ENCODE measurements at places on chromosomes 5 and 9.

DNA sequence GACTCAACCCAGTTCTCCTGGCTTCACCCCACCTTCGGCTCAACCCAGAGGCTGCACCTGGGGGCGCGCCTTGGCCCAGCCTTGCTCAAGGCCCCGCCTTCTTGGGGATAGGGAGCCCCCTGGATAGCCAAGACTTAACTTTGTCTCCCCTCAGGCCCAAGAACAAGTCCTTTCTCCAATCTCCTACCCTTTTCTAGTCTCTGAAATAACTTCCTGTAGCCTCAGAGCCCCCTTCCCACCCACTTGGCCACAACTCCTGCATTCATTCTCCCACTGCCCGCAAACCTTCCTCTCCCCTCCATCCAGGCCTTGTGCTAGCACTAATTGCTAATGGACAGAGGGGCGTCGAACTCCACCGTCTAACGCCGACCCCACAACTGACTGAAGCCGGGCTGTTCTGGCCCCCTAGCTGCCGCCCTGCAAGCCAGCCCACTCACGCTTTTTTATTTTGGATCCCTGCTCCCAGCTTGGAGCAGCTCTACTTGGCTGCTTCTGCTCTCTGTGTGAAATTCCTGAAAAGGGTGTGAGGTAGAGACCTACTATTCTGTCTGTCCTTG is 579 bp upstream of the ASTN2 start:
- no peak for DNase-seq

GRCh38 chr9:23153058-23153457 is 673.0 kb downstream of the ELAVL2 start:
- no peak for DNase-seq

DNA sequence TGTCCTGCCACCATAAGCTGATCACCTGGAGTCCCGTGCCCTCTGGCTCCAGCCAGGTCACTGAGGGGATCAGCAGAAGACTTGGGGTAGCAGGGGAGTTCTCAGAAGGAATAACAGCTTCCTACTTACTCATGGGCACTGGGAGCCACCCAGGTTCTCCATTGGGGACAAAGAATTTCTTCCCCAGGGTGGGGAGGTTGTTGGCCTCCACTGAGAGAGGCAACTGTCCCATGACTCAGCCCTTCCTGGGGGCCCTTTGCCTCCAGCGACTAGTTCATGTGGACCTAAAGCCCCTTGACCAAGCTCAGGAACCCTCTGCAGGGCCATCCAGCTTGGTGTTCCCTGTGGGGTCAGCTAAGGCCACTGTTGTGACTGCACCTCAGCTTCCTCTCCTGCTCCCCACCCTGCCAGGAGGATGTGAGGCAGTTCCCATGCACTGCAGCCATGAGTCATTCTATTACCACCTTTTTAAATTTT is 175.0 kb downstream of the AUH start:
- peak; percentile 89 for DNase-seq

- DNase-seq = no peak
Observed at GRCh38 chr9:38333047-38333446, 59.5 kb upstream of the ALDH1B1 start.

GRCh38 chr9:72930828-72931227 is 22.0 kb downstream of the ALDH1A1 start:
- DNase-seq = no peak

DNA sequence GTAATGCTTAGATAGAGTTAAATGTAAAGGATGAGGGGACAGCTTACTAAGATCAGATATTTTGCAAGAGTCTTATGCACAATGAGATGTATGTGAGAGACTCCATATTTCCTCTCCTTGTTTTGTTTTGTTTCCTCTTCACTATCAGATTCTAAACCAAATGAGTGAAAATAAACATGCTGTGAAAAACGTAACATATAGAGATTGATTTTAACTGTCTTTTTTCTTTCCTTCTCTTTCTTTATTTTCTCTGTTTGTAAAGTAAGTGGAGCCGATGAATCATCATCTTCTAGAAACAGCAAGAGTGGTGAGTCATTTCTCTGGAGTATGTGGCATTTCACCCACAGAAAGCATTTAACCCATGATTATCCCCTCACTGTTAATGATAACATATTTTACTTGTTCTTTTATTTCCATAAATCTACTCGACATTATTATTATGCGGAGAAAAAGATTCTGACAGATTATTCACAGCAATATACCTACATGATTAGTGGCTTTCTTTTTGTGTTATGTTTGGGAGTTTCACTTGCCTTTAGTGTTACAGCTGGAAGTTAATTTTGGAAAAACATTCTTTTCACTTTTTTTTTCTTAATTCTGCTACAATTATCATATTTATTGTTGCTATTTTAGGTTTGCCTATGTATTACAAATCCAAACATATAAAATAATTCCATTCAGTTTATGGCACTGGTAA is 2.1 kb upstream of the ANXA1 start:
- no peak for DNase-seq

GRCh38 chr9:26579056-26579455 is 313.5 kb downstream of the CAAP1 start:
- no peak for DNase-seq

GRCh38 chr5:9265441-9266287 is 280.2 kb downstream of the SEMA5A start:
- DNase-seq = no peak

- DNase-seq = no peak
Observed at GRCh38 chr5:173793648-173794548, 94.3 kb upstream of the CPEB4 start.

DNA sequence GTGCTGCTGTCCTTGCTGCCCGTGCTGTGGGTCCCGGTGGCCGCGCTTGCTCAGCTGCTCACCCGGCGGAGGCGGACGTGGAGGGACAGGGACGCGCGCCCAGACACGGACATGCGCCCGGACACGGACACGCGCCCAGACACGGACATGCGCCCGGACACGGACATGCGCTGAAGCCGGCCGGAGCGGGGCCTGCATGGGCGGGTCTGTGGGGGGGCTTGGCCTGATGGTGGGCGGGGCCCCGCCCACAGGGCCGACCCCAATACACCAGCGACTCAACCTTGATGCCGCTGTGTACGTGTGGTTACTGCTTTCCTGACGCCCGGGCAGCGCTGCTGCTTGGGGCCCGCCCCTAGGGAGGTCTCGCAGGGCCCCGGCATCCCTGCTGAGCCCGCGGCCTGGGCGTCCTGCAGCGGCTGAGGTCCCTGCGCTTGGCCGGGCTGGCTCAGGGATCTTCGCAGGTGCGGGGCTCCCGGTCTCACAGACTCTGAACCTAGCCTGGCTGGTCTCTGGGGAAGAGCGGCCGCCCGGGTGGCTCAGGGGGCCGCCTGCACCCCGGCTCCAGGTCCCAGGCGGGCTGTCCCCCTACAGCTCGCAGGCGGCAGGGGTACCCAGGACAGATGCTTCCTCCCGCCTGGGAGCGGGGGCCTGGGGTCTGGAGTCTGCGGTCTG is 20.9 kb downstream of the SLC6A18 start:
- no peak for DNase-seq

DNA sequence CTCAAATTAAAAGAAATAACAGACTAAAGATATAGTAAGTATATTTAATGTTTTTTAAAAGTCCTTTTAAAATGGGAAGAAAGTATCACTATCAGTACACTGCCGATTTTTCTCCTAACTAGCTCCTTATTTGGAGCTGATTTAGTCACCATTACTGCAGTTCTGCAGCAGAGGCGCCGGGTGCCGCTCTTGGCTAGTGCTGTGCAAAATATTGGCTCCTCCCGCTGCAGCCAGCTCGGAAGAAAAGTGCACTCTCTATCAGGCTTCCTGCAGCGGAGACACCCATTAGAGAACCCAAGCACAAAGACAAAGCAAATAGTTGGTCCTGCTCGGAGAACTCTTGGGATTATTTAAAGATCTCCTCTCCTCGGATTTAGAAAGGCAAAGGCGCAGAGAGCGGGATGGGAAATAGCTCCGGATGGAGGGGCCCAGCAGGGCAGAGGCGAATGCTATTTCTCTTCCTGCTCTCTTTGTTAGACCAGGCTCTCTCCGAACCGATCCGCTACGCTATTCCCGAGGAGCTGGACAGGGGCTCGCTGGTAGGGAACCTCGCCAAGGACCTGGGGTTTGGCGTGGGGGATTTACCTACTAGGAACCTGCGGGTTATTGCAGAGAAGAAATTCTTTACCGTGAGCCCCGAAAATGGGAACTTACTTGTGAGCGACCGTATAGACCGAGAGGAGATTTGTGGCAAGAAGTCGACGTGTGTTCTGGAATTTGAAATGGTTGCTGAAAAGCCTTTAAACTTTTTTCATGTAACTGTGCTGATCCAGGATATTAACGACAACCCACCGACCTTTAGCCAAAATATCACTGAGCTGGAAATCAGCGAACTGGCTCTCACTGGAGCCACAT is at the start of gene PCDHGB3:
Gene PCDHGB3 (plus strand): TSS at position 249 of the 855 bp plus-strand sequence. CDS start 153 bp downstream, at position 402.
- DNase-seq = no peak

GRCh38 chr9:114721491-114722079 is 39.6 kb upstream of the TEX48 start:
- no peak for DNase-seq

DNA sequence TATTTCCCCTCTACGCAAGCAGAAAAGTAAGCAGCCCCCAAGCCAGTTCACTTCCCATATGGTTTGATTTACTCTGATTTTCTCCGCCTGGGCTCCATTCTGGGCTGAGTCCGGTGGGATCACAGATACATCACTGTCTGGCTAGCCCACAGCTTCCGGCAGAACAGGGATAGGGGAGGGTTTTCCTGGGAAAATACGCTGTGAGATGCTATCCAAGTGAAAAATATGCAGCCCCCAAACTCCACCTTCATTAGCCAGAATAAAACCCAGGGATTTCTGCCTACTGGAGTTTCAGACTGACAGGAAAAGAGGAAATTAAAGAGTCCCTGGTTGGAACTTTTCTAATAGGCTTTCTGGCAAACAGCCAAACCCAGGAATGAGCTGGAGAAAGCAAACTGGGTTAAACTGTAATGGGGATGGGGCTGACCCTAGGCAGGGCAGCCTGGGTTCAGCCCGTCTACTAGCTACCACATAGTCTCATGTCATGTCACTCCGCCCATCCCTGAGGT is 16.9 kb upstream of the NIPAL4 start:
- no peak for DNase-seq

DNA sequence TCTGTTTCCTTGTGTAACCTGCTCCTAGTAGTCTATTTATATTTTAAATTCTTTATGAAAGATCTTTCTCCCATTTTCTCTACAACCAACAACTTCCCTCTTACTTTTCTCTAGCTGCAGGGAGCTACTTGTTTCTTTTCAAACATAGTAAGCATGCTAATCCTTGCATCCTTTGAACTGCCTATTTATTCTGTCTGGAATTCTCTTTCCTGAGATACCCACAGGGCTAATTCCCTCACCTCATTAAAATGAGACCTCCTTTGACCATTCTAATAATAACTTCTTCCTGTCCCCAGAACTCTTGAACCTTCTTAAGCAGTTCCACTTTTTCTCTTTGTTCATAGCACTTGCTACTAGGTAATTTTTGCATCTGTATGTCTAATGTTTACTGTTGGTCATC is 620.6 kb upstream of the CDH18 start:
- DNase-seq = no peak

- no peak for DNase-seq
Observed at GRCh38 chr9:135480071-135480939, 723 bp downstream of the PPP1R26 start.

DNA sequence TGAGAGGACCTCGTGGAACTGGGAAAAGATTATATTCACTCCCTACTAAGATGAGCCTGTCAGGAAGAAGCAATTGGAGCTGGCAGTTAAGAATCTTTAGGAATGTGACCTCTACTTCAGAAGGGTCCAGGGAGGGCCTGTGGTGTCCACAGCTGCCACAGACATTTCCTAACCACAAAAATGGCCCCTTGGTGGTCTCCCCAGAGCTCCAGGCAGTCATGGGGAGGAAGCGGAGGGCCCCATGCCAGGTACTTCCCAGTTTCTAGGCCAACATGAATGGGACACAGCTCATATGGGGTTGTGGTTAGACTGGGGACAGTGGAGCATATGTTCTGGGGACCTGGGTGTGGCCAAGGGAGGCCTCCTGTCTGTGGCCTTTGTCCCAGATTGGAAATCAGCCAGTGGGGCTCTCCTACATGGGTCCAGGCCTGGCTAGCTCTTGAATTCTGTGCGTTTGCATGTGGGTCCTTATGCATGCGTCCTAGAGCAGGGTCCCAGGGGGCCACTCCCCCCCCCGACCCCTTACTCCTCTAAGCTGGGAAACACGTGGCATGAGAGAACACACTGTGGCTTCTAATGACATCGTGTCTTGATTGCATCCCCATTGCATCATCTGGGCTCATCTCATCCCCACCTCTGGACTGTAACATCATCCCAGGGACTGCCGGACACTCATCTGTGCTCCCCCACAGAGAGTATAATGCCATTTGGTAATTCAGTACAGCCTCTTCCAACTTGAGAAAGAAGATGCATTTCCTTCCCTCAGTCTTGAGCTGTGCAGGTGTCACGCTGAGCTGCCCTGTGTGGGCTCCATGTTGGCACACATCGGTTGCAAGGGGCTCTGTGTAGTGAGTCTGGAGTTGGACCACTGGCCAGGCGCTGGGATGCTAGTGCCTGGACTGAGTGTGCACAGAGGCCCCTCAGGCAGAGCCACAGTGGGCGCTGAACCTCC is 31.3 kb downstream of the IRF1 start:
- no peak for DNase-seq

DNA sequence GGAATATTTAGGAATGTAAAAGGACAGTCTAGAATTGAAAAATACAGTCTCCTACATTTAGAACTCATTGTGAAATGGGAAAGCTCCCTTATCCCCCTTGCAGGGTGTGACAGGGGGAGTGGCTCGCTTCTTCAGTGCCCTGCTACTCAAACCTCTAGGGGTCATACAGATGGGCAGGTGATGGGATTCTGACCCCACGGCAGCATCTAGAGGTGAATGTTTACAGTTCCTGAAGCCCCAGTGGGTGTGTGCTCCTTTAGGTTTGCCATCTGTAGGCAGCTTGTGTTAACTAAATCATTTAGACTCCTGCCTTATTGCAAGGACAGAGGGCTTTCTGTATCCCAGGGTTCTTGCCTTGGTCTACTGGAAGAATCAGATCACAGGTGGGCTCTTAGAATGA is 271.0 kb upstream of the MPDZ start:
- DNase-seq = no peak

GRCh38 chr5:73183481-73183891 is 10.5 kb downstream of the TMEM174 start:
- no peak for DNase-seq

DNA sequence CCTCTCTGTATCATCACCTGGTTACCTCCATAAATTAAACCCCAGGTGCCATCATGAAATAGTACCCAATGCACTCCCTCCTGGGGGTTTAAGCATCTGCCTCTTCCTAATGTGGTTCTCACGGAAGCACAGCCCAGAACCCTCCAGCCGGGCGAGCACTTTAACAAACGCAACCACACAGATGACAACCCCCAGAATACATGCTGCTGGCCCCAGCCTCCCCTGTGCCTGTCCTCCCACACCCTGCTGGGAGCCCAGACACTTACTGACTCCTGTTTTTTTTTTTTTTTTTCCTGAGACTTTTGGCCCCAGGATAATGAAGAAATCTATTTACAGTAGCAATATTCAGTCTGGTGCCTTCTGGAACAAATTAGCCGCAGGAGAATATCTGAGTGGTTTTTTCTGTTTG is 50.0 kb upstream of the COL5A1 start:
- DNase-seq = peak; percentile 78

DNA sequence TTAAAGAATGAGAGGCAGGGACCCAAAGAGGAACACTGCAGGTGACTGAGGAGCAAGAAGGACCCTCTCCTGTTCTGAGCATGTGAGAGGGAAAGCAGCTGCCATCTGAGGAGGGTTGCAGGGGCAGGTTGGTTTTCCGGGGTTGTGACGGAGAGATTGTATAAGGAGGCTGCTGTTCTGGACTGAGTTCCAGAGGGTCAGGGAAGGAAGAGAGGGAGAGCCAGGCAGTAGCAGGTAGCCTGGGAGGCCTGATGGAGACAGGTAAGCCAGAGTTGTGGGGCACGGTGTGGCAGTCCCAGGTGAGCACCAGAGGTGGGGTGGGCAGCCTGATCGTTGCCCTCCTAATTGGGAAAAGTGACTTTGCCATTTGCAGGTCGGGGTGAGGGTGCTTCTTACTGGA is 9.8 kb downstream of the CCT5 start:
- DNase-seq = no peak
